EH (cell line): ENCODE measurements at places on chromosomes 2 and 18.

DNA sequence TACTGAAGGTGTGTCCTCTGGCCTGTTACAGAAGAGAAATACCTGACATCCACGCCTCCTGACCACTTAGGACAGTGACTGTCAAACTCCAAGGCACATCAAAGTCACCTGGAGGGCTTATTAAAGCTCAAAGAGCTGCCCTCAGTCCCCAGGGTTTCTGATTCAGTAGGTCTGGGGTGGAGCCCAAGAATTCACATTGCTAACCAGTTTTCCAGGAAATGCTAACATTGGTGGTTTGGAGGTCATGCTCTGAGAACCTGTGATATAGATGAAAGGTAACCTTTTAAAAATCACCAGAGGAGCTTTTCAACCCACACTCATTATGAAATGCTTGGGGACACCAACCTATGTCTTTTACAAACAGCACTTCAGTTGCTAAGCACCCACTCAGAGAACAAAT, 172.3 kb downstream of the ALK start:
- no peak for DNase-seq

DNA sequence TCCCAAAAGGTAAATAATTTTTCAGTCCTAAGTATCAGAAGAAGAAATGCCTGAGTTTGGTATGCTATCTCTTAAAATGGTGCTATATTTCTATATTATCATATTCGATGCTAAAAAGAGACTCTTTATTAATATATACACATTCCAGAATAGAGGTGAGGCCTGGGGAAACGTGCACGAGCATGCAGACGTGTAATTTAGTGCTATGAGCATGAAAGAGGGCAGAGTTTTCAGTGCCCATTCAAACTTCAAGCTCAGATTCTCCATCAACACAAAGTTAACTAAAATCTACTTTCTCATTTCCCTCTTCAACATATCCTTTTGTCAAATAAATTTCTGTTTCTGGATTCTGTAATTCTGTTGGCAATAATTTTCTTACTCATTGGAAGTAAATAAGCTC, 5.7 kb upstream of the COBLL1 start:
- DNase-seq, result no peak

DNA sequence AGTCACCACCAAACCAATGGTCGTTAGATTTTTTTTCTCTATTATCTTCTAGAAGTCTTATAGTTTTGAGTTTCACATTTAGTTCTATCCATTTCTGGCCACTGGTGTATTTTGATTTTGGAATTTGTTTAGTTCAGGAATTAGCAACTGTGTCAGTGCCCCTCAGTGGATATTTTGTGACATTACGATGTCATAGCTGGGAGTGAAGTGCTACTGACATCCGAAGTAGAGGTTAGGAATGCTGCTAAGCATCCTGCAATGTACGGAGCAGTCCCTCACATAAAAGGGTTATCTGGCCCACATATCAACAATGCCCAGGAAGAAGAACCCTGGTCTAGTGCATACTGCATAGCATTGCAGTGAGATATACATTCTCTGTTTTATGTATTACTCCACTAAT, 157.4 kb upstream of the RGPD4 start:
- peak; percentile 29 for DNase-seq

GRCh38 chr2:45568935-45569334, 42.1 kb downstream of the SRBD1 start:
- DNase-seq, result peak; percentile 17

DNA sequence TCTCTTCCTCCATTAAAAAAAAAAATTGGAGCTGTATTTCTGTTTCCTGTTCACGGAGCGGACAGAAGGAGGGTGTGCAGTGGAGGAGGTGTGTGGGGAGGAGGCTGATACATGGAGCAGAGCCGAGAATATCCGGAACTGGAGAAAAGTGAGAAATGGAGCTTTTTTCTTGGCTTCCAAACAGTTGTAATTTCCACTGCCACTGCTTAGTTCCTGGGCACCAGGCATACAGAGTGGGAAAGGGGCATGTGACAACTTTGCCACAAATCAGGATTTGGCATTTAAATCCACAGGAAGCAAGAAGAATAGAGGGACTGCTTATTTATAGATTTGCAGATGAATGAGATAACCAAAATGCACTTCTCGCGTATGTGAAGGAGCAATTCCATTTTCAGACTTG, 71.2 kb downstream of the BCL11A start:
- DNase-seq, result peak; percentile 14

- DNase-seq, result no peak
Observed at GRCh38 chr2:144738749-144739148, 218.8 kb upstream of the ZEB2 start.

DNA sequence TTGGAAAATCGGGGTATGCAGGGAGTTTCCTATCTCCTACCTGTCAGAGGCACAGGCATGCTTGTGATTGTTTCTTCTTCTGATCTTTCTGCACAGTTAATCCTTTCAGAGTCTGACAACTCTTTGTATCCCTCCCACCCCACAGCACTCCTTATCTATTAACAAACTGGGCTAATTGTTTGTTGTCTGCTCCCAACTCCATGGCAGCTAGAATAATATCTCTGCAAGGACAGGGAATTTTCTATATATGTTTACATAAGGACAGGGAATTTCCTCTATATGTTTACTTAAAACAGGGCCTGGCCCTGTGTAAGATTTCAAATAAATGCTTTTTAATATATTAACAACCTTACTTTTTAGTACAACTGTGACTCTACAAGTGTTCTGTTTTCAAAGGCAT, 36.0 kb upstream of the VRK2 start:
- no peak for DNase-seq

DNA sequence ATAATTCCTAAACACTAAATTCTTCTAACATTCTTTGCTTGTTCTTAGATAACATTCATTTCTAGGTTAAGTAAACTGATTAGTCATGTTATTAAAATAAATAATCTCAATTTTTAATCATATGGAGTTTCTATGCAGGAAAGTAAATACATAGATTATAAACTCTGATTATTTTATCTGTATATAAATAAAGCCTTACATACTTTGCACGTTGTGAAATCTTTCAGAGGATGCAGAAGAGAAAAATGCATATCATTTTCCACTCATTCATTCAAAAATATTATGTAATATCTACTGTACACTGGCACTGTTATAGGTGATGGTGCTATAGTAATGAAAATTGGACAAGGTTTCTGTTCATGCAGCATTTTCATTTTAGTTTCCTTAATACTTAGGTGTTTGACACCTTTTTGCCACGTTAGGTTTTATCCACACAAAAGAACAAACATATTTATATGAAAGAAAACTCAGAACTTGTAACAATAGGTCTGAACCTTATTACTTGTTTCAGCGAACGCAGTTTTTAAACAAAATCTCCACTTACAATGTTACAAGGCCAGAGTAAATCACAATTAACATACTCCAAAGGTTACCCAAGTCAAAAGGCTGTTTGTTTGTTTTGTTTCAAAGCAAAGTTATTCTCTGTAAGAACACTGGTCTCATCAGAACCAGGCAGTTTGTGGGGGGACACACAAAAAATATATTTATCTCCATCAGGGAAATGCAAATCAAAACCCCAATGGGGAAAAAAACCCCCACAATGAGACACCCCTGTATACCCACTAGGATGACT, 27.4 kb downstream of the ADAM17 start:
- no peak for DNase-seq

GRCh38 chr18:21052385-21052784, 59.2 kb downstream of the ROCK1 start:
- no peak for DNase-seq

GRCh38 chr2:20145497-20146193, 79.3 kb downstream of the SDC1 start:
- no peak for DNase-seq

- peak; percentile 57 for DNase-seq
Observed at GRCh38 chr2:84865181-84865783, 15.6 kb downstream of the TRABD2A start.

DNA sequence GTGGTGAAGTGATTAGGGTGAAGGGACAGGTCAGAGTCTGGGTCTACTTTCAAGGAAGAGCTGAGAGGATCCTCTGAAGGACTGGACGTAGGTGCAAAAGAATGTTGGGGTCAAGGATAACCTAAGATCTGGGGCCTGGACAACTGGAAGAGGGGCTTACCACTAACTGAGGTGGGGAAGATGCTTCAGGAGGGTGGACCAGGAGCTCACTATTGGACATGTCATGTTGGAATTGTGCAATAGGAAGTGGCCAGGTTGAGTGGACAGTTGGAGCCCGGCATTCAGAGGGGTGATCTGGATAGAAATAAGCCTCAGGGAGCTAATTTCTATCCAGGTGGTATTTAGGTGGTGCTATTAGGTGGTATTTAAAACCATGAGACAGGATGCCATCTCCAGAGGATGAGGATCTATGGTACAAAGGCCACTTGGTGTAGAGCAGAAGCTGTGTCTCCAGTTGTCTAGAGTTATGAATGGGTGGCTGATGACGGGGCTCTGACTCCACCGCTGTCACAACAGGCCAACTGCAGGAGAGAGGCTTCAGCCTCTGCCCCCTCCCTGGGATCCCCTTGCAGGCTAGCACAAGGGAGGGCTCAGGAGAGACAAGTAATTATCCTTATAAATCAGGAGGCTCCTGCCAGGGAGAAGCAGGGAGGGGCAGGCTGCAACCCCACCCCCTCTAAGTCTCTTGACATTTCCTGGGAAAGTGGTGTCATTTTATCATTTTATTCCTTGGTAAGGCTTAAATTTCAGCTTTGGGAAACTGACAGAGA, 158.0 kb downstream of the SMAD7 start:
- no peak for DNase-seq

DNA sequence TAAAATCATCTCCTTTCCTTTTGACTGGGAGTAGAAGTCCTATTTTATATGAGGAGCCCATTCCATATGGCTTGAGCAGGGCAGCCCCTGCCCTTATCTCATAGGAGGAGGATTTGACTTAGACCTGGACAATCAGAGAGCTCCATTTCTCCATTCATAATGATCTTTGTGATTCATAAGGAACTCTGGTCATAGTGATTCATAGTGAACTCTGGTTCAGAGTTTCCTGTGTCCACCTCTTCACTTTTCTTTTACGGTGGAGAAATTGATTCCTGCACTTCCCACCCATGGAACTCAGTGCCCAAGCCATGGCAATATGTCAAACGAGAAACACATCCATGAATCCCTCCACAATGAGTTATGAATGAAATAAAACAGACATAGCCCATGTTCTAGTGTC, 12.8 kb upstream of the MYO3B start:
- DNase-seq, result peak; percentile 17

DNA sequence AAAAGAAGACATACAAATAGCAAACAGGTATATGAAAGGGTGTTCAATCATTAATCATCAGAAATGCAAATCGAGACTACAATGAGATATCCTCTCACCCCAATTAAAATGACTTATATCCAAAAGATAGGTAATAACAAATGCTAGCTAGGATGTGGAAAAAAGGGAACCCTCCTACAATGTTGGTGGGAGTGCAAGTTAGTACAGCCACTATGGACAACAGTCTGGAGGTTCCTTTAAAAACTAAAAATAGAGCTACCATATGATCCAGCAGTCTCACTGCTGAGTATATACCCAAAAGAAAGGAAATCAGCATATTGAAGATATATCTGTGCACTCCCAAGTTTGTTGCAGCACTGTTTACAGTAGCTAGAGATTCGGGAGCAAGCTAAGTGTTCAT, 271.5 kb downstream of the MBD5 start:
- no peak for DNase-seq

DNA sequence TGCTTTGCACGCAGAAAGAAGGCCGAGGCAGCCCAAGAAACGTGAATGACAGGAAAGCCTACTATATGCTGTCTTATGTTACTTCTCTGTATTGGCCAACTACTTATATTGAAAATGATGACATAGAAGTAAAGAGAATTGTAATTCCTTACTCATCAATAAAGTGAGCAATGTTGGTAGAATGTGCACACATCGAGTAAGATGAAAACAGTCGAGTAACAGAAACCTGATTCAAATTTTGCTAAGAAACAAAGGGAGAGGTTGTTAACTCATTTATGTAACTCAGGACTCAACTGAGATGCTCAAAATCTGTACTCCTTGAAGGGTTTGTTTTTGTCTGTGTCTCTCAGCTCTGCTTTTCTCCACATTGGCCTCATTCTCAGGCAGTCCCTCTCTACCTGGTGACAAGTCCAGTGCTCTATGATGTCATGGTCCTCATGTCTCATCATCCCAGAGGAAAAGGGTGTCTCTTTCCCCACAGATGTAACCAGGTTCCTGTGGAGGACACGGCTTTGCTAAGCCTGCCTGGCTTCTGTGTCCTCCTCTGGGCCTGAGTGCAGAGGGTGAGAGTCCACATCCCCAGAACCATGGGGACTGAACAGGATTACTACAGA, 30.3 kb upstream of the CCDC93 start:
- DNase-seq, result no peak

DNA sequence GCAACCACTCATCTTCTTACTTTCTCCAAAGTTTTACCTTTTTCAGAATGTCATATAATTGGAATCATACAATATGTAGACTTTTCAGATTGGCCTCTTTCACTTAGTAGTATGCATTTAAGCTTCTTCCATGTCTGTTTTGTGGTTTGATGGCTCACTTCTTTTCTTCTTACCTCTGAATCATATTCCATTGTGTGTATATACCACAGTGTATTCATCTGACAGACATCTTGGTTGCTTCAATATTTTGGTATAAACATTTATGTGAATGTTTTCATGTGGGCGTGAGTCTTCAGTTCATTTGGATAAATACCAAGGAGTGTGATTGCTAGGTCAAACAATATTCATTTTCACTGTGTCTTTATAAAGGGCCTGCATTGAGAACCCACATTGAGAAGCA, 136.1 kb upstream of the NOSTRIN start:
- no peak for DNase-seq

- DNase-seq, result no peak
Observed at GRCh38 chr2:102782187-102782586, 20.4 kb downstream of the TMEM182 start.

DNA sequence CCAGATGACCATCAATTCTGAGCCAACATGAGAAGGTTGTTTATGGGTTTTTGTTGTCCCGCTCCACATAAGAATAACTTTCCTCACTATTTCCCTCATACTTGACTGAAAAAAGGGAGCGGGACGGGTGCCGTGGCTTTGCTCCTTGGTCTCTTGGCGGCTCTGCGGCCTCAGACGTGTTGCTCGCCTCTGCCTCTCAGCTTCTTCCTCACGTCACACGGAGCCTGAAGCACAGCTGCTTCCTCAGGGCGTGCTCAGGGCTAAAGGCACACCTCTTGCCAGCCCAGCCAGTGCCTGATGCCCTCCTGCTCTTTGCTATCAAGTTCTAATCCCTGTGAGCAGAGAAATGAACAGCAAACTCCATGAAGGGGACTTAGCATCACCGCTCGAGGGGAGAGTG, 17.9 kb upstream of the ID2 start:
- DNase-seq, result no peak

DNA sequence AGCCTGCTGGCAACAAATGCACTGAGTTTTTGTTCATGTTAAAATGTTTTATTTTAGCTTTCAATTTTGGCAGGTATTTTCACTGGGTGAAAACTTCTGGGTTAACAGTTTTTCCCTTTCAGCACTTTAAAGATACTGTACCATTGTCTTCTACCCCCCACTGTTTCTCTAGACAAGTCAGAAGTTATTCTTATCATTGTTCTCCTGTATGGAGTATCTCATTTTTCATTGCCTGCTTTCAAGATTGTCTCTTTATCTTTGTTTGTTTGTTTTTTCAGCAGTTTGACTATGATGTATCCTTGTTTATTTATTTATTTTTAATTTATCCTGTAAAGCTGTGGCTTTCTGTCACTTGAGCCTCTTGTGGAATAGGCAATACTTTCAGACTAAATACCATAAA, 277.0 kb downstream of the ICOS start:
- DNase-seq, result no peak
